ENCODE measurements at places on chromosomes 2 and 18.

DNA sequence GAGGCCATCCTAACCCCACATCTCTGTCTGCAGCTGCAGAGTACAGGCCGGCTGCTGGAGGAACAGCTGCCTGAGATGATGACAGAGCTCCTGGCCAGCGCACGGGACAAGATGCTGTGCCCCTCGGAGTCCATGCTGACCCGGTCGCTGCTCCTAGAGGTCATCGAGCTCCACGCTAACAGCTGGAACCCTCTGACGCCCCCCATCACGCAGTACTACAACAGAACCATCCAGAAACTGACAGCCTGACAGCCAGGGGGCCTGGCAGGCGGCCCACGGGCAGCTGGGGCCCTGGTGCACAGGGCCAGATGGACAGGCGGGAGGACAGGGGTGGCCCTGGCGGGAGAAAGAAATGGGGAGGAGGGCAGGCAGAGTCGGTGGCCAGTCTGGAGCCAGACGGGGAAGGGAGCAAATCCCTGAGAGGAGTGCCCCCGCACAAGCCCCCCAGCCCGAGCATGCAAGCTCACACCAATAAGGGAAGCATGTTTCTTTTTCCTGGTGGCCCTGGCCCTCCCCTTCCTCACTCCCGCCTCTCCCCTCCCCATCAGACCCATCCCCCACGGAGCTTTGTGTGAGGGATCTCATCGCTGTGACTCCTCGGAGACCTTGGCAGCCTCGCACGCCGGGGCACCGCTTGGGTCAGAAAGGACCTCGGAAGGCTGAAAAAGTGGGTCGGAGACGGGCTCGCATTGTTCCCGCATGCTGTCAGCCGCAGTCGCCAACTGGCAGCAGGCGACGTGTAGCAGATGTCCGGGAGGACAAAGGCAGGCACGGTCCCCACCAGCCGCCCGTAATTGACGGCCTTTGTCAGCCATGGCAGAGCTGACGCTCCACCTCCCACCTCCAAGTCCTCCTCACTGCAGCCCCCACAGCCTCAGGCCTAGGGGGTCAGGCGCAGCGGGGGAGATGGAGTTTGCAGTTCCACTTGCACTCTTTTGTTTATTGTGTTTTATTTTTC lies 91.2 kb downstream of the SMAD7 start:
- peak; percentile 62 for DNase-seq

DNA sequence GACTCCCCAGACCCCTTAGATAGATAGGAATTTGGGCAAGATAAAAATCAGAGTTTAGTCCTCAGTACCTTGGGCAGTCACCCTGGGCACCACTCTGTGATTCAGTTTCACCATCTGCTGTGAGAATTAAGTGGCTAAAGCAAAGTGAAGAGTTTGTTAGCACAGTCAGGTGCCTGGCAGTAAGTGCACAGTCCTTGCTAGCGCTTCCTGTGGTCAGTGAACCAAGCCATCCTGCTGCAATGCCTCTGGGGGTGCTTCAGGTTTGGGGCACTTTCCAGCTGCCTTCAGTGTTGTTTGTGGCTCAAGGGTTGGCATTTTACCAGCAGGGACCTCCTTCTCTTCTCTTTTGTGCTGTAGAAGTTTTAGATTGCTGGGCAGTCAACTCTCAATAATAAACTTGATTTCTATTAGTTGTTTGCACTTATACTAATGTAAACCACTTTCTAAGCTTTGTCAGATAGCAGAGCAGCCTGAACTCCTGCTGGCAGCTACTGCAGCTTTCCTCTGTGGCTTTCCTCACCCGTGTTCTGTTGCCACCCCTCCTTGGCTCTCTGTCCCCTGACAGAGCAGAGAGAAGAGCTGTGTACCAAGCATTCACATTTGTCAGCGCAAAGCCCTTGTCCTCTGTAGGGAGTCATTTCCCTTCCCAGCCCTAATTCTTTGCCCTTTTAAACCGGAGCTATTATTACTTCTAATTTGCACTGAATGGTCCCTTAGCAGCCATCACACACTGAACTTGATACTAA lies 48.4 kb upstream of the RMP24 start:
- no peak for DNase-seq

- no peak for DNase-seq
Measured at GRCh38 chr2:177537636-177538035, 145.1 kb downstream of the AGPS start.

DNA sequence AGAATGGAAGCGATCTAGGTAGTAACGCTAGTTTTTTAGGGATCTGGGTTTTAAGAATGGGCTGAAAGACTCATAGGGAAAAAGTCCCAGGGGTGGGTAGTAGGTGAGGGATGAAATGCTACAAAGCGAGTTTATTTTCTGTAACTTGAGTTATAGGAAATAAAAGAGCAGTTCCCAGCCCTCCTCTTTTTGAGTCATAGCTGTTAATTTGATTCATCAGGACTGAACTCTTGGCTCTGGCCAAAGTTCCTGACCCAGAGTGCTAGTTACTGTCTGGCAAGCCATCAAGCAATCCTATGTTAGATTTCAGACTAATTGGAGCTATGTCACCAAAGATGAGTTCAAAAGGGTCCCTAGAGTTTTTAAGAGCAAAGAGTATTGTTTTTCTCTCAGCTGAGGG lies 17.4 kb upstream of the NOSTRIN start:
- no peak for DNase-seq

DNA sequence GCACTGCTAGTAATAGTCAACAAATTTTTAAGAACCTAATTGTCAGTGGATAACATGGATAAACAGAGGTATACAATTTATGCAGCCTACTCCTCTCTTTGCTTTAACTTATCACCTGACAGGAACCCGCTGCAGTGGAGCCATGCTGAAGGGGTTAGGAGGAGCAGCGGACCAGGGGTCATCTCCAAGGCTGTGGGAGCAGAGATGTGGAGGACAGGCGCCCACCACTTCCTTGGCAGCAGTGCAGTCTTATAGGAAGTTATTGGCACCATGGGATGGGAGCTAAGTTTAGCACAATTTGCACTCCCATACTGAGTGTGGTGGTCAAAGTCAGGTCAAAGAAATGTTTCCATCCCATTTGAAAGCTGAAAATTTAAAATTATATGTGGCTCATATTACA lies 35.6 kb downstream of the HDLBP start:
- no peak for DNase-seq

DNA sequence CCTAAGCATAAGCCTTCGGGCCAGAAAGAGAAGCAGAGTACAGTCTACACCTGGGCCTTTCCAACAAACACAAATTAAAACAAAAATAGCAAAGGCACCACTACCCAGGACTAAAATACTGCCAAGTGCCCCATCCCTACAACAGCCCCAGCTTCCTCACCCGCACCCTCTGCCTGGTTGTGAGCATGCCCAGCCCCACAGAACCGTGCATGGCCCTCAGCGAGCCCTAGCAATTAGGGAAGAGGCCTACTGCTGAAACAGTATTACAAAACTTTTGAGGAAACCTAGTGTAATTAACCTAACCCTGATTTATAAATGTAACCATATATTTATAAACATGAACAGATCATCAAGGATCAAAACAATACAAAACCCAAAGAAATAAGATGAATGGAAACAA lies 44.2 kb downstream of the FARSB start:
- DNase-seq: no peak

DNA sequence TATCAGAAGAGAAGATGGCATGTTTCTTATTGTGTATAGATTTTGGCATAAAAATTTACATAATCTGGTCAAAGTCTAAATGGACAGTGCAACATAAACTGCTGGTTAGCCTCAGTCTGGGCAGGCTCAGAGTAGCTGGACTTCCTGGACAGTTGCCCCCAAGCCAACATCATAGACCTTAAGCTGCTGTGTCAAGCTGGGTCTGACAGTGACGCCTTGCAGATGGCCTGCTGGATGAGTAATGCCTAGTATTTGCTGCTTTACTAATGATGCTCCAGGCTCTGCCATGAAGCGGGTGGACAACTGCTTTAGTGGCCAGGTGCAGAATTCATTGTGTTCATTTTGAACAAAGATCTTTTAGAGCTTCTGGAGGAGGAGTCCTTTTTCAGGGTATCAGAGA lies 603.7 kb upstream of the ZEB2 start:
- no peak for DNase-seq

- DNase-seq: no peak
Measured at GRCh38 chr2:162782138-162782537, 56.4 kb downstream of the KCNH7 start.

- DNase-seq: no peak
Measured at GRCh38 chr2:222024932-222025880, 273.6 kb downstream of the PAX3 start.

- DNase-seq: no peak
Measured at GRCh38 chr18:56368066-56368465, 270.3 kb downstream of the TXNL1 start.

DNA sequence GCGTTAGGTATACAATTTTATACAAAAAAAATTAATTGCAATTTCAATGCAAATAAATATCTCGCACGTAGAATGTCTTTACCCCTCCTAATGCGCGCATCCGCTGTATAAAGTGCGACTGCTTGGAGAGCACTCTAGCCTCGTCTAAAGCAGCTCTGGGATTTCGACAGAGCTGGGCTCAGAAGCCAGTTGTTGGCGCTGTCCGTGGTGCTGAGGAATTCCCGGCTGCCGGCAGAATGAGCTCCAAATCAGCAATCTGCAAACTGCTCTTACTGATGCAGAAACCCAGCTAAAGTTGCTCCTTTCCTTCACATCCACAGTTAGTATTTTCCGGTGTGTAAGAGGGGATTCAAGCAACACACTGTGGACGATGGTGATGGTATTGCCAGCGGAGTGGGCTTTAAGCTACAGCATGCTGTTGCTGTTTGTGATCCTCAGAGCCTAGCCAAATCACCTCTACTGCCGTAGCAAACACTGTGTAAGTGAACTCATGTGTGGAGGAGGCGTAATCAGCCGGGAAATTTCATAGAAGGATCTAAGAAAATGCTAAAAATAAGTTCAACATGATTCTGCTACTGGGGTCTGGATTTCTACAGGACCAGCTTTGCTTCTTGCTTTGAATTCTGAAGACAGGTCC lies at the start of gene VWC2L:
TSS of gene VWC2L (plus strand) at position 137 of the 637 bp plus-strand sequence. CDS start 3,140 bp downstream, outside the sequence.
- peak; percentile 72 for DNase-seq

- DNase-seq: no peak
Measured at GRCh38 chr2:672606-672905, 4.7 kb downstream of the TMEM18 start.
